ENCODE measurements at places on chromosomes 13 and 19. TPM values are rescaled to one million over a fixed set of nuclear protein-coding genes. Genes with fewer than 3 reads are reported as not detected.

DNA sequence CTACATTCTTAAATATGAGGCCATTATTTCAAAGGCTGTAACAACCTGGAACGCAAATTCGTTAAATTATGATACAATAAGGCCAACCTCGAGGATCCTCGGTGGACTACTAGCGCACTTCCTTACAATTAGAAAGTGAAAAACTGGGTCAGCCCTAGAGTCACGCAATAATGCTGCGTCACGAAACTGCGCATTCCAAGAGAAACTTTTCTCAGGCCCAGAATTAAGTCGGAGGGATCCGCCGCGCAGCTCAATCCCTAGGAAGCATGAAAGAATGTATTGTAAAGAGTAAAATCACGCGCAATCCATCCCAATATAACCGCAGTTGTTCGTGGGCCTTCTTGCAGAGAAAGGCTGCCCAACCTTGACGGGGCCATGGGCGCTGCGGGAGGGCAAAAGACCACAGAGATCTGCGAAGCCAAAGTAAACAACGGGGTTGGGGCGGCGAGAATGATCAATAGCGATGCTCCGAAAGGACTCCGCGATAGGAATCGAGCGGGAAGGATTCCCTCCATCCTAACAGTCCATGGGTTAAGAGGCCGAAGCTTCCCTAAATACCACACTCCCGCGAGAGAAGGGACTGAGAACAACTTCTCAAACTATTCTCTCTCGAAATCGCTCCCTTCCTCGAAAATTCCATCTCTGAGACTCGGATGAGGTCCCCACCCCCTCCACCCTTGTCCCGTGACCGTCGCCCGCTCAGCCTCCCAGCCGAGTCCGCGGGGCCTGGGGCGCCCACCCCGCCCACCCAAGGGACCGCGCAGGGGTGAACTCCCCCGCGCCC, 564 bp downstream of the SPART start:
- DNase-seq, result peak; percentile 91

DNA sequence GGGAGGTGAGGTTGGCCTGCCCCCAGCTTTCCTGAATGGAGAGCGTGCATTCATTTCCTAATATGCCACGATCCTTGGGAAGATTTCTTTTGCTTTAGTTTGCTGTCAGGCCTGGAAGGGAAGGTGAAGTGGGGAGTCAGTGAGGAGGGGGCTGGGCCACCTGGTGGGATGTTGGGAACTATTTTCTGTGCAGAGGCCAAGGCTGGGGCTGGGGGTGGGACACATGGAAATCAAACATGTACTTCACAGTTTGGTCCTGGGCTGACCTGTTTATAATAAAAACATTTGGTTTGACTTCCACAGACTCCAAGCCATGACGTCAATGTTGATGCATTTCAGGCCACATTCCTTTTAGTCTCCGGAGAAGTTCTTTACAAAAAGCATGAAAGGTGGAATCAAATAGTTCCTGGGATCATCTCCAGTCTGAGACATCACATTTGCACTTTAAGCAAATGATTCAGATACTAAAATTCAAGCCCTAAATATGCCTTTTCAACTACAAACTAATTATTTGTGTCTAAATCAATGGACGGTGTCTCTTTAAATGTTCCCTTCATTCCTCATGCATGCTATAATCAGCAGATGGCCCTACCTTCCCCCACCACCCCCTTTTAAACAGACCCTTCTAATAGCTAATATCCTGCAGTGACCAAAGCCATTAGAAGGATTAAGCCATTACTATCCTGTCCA, 41.5 kb upstream of the MEDAG start:
- no peak for DNase-seq

DNA sequence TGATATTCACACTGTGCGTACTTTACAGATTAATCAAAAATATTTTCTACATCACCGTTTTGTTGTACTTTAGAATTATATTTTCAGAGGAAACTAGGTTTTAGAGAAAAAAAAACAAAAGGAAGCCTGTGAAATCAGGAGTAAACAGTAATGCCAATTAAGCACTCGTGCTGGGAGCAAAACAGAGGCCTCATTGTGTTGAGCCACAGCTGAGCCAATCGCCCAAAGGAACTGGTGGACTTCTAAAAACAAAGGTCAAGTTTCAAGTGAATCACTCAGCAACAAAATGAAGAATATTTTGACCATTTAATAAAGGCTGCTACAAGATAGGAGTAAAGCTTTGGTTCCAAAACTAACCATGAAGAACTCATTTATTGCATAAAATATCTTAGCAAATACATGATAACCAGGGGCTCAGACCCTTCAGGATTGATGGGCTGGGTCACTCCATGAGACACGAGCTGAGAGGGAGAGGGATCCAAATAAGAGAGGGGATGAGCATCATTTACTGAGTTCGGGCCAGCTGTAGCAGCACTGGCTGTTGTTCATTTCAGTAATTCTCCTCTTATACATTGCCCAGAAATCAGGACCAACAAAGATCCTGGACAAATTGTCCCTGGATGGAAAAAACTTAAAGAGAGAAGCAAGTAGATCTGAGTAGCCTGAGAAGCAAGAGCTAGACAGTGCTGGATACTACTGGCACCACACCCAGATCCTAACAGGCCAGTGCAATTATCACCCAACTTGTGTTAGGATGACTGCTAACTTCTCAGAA, 8.3 kb upstream of the NALCN start:
- no peak for DNase-seq

GRCh38 chr13:70424428-70424827, 316.2 kb upstream of the KLHL1 start:
- DNase-seq, result no peak

DNA sequence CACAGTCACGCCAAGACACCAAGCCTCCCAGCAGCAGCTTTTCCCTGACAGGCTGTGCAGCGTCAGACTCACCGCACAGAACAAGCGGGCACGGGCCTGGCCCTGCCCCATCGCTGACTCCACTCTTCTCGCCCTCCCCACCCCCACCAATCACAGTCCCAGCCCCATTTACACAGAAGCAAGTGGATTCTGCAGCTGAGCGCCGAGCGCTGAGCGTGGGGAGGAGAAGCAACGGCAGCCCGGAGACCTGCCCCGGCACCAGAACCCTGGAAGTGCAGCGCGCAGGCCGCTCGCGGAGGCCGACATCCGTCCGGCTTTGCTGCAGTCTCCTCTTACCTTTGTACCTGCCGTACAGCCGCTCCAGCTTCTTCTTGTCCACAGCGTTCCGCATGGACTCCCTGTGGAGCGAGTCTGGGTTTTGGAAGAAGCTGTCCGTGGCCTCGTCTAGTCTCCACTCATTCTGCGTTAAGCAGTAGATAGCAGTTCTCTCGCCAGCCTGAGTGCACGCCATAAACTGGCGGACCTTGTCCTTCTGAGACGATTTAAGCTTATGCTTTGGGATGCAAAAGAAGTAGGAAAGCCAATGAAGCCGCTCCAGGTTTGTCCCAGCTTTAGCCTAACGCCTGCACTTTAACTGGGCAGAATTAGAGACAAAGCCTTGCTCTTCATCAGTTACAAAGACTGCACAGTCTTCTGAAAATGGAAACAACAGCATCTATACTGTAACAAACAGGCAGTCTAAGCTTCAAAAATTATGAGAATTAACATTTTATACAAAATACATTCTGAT, 6.8 kb downstream of the DCUN1D2 start:
- no peak for DNase-seq

DNA sequence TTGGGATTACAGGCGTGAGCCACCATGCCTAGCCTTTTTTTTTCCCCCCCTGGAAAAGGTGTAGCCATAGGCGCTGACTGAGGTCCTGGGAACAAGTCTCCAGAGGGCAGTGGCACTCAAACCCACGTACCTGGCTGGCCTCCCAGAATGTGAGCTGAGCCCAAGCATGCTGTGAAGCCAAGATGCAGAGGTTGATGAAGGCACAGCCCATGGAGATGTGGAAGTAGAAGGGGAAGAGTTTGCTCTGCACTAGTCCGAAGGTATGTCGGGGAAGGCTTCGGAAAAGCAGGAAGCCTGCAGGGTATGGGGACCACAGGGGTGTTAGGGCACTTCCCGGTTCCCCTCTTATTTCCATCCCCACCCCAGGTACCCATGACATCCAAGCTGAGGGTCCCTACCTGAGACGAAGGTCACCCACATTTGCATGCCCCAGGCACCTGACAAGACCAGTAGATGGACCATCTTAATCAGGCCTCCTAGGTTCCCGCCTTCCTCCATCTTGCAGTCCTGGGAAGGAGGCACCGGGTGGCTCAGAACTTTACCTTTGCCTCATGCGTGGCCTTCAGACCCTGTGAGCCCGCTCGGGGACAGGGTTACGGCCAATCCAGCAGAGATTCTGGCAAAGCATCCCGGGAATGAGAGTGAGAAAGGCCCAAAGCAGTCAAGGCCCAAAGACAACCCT, 805 bp downstream of the TMEM205 start:
- DNase-seq, result no peak

GRCh38 chr19:41699968-41700323, 8.5 kb upstream of the CEACAM5 start:
- no peak for DNase-seq

DNA sequence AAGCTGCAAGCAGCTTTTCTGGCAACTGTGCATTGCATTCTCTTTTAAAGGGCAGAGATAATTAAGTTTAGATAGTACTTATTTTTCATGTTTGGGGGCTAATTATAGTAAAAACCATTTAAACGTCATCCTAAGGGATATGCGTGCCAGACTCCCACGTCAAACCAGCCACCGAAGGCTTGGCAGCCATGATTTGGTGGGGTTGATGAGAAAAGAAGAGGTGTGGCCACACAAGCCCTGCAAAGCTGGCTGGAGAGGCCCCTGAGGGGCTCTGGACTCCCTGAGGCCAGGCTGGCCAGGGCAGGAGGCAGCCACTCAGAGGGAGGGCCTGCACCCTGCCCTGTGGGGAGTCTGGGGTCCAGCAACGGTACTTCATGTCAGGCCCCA, 17.5 kb downstream of the PEPD start:
- no peak for DNase-seq

GRCh38 chr19:48872884-48873475, 759 bp downstream of the PPP1R15A start:
- peak; percentile 78 for DNase-seq

GRCh38 chr13:85543144-85543543, 256.1 kb downstream of the SLITRK6 start:
- DNase-seq, result no peak

DNA sequence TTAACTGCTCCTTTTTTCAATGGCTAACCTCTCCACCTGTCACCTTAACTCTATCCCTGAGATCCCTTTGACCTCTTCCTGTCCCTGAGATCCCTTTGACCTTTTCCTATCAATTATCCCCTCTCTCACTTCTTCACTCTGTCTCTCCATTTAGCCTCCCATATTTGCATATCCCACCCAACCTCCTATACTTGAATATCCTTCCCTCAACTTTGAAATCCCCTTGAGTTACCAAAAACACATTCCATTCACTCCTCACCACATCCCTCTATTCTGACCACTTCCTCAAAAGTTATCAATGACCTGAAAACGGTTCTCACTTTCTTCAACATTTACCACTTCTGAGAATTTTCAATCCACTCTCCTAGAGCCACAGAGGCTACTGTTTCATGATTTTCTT, 3.0 kb downstream of the MYCBP2 start:
- DNase-seq, result no peak

GRCh38 chr19:50203281-50204080, at the start of gene MYH14:
MYH14 (plus strand) TSS chr19:50203622; CDS start chr19:50210366, 6,744 bp downstream.
- peak; percentile 61 for DNase-seq

- DNase-seq, result no peak
Measured at GRCh38 chr13:101535192-101535746, 82.8 kb downstream of the ITGBL1 start.

DNA sequence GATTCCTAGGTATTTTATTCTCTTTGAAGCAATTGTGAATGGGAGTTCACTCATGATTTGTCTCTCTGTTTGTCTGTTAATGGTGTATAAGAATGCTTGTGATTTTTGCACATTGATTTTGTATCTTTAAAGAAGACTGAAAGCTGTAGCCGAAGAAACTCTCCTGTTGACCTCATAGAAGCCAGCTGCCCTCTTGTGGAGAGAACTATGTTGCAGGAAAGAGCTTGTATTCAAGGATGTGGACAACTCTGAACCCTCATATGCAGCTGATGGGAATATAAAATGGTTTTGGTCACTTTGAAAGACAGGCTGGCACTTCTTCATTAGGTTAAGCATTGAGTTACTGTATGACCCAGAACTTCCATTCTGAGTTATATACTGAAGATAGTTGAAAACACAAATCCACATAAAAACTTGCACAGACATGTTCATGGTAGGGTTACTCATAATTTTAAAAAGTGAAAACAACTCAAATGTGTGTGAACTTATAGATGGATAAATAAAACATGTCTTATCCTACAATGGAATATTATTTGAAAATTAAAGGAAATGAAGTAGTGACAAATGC, 65.8 kb upstream of the SLITRK6 start:
- DNase-seq, result no peak

DNA sequence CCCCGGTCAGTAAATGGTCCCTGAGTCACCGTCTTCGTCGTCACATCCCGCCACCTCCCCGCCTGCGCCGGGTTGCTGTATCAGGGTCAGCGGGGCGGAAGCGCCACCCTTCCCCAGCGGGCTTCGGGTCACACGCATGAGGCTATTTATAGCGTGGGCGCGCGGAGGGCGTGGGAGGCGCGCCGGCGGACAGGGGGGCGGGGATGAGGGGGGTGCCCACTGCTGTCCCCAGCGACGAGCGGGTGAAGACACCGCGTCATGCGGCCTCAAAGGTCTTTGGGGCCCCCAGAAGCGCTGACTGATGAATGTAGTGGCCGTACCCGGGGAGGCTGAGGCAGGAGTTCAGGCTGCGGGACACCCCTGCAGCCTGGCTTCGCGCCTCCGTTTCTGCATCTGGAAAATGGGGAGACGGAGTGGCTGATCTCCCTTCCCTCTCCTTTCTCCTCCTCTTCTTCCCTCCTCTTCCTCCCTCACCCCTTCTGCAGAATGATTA, 7.9 kb downstream of the UNC13A start:
- peak; percentile 72 for DNase-seq

- no peak for DNase-seq
Measured at GRCh38 chr19:31504221-31504620, 155.0 kb upstream of the TSHZ3 start.

- no peak for DNase-seq
Measured at GRCh38 chr19:33047422-33047821, 17.3 kb downstream of the RHPN2 start.

DNA sequence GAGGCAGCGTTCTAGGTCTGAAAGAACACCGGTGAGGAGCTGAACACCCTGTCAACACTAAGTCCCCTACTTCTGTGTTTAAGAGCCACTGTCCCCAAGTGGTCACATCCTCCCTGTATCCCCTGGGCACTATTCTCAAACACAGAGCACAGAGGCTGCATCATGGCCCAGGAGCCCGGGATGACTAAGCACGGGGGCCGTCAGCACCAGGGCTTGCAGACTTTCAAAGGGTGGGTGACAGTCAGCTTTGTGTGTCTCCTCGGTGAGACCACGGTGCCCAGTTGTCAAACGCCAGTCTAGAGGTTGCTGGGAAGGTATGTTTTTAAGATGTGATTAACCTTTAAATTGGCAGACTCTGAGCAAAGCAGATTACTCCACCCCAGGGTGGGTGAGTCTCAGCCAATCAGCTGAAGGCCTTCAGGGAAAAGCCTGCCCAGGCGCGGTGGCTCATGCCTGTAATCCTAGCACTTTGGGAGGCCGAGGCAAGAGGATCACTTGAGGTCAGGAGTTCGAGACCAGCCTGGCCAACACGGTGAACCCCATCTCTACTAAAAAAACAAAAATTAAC, 8.0 kb downstream of the MAP2K2 start:
- DNase-seq, result no peak

- no peak for DNase-seq
Measured at GRCh38 chr19:50909240-50910070, 1.7 kb downstream of the KLK4 start.

PRODH2 gene
- total RNA-seq, result not detected

TMIGD2 gene
- not detected for total RNA-seq

CDX2 gene
- total RNA-seq, result not detected

FFAR3 gene
- total RNA-seq, result not detected

CTXN1 gene
- total RNA-seq, result not detected

C13orf42 gene
- total RNA-seq, result not detected

ZNF100 gene
- 4.2 TPM for total RNA-seq

ZNF296 gene
- total RNA-seq, result not detected

Data from ascending aorta (tissue), 2 donors.